ENCODE measurements at places on chromosomes 5 and 9. TPM values are rescaled to one million over a fixed set of nuclear protein-coding genes. Genes with fewer than 3 reads are reported as not detected.

Gene DMRT3
- 0.20 TPM for polyA plus RNA-seq

Gene MCIDAS
- polyA plus RNA-seq: 0.04 TPM

Gene DIMT1
- 13.5 TPM for polyA plus RNA-seq

Gene PPP3R2
- polyA plus RNA-seq: not detected

Gene AKNA
- polyA plus RNA-seq: 8.3 TPM

Measured in esophagus (tissue), 2 donors.